BJ (cell line): ENCODE measurements at places on chromosomes 5 and 9. TPM values are rescaled to one million over a fixed set of nuclear protein-coding genes. Genes with fewer than 3 reads are reported as not detected.

DNA sequence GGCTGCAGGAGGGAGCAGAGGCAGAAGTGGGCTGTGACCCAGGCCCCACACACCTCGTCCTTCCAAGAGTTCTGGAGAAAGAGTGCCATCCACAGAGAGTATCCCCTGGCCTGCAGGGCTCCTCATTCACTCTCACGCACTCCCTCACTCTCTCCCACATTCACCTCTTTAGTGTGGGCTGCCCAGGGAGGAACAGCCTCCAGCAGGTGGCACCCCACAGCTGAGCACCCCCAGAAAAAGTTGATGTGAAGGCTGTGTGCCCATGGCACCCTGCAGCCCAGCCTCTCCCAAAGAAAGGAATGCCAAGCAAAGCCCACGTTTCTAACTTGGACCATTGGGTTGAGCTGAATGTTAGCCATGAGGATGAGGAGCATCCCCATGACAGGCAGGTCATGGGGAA is 4.5 kb upstream of the SHC3 start:
- no peak for DNase-seq

- DNase-seq = no peak
These were observed 17.3 kb upstream of the SMIM32 start for GRCh38 chr5:136210259-136210658.

DNA sequence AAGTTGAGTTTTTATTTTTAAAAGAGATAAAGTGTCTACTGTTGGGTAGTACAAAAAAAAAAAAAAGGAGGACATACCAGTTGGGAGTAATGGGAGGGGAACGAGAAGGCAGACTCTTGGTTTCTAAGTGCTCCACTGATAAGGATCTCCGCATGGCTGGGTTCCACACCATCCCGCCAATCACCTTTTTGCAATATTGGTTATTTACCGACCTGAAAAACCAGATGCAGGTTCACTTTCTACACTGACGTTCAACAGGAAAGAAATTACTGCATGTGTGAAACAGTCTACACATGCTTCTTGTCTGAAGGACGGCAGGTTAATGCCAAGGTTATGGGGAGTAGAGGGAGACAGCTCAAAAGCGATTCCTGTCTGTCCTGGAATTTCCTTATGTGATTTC is 75.5 kb downstream of the PTPN3 start:
- DNase-seq = no peak

DNA sequence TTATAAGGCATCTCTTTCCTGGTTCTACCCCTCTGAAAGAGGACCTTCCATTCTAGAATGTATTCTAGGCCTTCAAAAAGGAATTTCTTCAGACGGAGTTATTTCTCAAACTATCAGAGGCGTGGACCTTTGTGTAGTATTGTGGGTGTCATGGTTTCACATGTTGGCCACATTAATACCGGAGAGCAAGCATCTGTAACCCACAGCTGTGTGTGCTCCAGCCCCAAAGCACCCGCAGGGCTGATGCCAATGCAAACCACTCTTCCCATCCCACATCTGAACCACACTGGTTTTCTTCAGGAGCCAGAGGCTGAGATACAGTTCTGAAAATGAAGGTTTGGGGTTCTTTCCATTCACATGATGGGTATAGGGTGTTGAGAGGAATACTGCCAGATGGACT is 127.1 kb downstream of the BNC2 start:
- no peak for DNase-seq

DNA sequence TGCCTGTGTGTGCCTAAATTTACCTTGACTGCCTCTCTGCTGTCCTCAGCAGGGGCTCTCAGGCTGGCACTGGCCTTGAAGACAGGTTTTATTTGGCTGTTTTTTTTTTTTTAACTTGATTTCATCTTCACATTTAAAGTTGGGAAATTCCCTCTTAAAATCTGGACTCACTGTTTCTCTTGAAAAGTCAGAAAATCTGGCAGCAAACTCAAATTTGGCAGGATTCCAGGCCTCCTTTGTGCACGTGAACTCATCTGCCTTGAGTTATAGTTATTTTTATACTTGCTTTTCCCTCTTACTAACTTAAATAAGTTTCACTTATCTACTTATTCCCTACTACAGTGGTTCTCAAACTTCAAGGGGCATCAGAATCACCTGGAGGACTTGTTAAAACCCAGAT is 118.4 kb upstream of the MAP3K1 start:
- peak; percentile 49 for DNase-seq

DNA sequence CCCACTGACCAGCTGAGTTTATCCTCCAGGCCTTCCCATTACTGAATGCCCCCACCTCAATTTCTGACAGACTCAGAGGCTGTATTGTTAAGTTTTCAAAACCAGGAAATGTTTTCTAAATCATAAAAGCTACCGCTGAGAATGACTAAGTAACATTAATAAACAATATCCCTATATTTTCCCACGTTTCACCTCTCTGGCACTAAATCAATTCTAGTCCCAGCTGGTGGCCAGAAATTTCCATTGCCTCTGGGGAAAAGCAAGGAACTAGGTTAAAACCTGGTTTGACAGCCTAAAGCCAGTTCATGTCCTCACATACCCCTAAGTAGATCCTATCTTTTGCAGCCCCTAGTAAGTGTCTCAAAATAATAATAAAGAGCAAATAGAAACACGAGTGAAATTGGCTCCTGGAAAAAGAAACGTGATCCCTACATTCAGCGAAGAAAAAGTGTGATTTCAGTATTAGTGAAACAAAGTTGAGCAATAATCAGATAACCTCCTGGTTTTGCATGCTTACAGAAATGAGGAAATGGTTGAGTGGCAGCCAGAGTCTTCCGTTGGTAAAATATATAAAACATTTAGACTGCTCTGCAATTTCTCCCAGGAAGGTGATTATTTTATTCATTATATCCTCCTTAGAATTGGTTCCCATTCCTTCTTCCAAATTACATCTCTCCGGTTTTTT is 110.9 kb downstream of the ESM1 start:
- no peak for DNase-seq

- DNase-seq = no peak
These were observed 15.6 kb upstream of the DMXL1 start for GRCh38 chr5:119055294-119055693.

- no peak for DNase-seq
These were observed 142.8 kb upstream of the RGMB start for GRCh38 chr5:98630621-98631020.

GRCh38 chr5:73591102-73591695 is 25.7 kb downstream of the UTP15 start:
- DNase-seq = peak; percentile 26

GRCh38 chr9:108972186-108972585 is 38.0 kb downstream of the ABITRAM start:
- no peak for DNase-seq

- DNase-seq = no peak
These were observed 49.1 kb downstream of the GNA14 start for GRCh38 chr9:77598991-77599390.

DNA sequence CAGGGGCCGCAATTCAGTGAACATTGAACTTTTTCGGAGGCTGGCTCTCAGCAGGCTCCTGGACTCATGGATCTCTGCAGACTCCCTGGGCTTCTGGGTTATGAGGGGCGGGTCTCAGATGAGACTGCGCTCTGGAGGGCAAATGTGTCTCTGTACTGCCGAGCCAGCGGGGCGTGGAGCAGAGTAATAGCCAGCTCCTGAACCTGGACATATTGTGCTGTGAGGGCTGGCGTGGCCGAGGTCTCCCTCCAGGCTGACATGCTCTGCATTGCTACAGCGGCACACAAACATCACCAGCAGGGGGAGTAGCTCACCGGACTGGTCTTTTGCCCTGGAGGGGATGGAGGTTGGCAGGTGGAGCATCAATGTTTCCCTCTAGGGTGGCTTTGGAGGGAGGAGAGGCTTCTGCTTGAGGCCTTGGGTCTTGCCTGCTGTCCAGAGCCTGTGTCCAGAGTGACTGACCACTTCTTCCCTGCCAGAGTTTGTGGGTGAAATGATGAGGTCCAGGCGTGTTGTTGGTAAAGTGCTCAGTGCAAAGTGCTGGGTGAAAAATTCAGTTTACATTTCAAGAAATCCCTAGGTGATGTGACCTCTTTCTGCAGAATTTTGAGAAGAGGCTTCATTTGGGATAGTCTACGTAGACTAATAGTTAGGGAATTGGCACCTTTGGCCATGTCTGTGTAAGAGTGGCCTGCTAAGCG is 10.9 kb upstream of the GADD45G start:
- DNase-seq = no peak

GRCh38 chr9:86732514-86733171 is 214.7 kb downstream of the GAS1 start:
- DNase-seq = peak; percentile 59

The RETREG1 gene
- 0.04 and 0.06 TPM in 2 replicates for polyA plus RNA-seq

The SPINK13 gene
- not detected in 2 replicates for polyA plus RNA-seq

The DRD1 gene
- polyA plus RNA-seq = 0.01 TPM in 1 of 2 replicates, not detected in the other

The SYNPO gene
- 4.8 and 8.4 TPM in 2 replicates for polyA plus RNA-seq

The FOXD1 gene
- polyA plus RNA-seq = 4.3 and 4.9 TPM in 2 replicates

The TMEM171 gene
- polyA plus RNA-seq = 4.4 and 5.3 TPM in 2 replicates

The RNF180 gene
- polyA plus RNA-seq = 1.0 and 1.8 TPM in 2 replicates

The LMX1B gene
- polyA plus RNA-seq = not detected in 2 replicates

The BAAT gene
- polyA plus RNA-seq = 0.04 TPM in 1 of 2 replicates, not detected in the other

The KCNV2 gene
- not detected in 2 replicates for polyA plus RNA-seq

The PCDHGA12 gene
- 6.1 and 7.9 TPM in 2 replicates for polyA plus RNA-seq

The CBY3 gene
- polyA plus RNA-seq = not detected in 2 replicates
